ENCODE measurements at places on chromosomes 5 and 9.

GRCh38 chr9:120860083-120860482 lies 16.9 kb downstream of the PHF19 start:
- DNase-seq = no peak

DNA sequence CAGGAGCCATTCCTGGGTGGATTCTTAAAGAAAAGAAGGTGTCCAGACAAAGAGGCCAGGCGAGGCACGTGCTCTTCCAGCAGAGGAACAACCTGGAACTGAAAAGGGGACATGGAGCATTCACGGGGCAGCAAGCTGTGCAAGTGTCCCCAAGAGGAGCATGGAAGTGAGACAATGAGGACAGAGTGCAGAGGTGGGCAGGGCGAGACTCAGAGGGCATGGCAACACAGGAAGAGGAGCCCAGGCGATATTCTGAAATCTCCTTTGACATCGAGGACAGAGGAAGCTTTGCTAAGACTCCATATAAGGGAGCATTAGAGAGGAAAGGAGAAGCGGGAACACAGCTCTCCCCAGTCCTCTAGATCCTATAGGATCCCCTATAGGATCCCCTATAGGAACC lies 29.4 kb upstream of the SPATA31E1 start:
- DNase-seq = no peak

DNA sequence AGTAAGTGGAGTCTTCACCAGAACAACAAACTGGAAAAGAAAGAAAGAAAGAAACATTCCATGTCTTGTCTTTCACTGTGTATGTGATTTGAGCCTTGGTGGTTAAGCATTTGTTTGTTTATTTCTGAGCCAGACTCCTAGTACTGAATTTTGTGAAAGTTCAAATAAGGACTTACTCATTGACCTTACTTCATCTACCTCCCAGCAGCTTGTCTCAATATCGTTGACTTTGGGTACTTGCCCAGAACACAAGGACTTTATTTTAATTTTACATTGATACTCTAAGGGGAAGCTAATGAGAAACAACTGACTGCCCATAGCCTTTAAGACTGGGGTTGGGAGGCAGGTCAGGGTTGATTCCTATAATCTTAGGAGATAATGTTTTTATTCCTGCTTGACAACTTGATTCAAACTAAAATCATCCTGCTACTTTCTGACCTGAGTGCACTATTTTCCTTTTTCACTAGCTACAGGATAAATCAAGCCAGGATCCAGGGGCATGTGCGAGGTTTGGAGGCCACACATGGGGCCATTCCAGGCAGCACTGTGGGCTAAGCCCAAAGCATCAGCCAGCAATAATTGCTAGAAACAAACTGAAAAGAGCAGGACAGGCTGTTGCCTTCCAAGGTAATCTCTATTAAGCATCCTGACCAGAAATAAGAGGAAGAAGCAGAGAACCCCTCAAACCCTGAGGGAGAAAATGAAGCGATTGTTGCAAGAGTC lies 138.9 kb upstream of the RUSC2 start:
- no peak for DNase-seq

DNA sequence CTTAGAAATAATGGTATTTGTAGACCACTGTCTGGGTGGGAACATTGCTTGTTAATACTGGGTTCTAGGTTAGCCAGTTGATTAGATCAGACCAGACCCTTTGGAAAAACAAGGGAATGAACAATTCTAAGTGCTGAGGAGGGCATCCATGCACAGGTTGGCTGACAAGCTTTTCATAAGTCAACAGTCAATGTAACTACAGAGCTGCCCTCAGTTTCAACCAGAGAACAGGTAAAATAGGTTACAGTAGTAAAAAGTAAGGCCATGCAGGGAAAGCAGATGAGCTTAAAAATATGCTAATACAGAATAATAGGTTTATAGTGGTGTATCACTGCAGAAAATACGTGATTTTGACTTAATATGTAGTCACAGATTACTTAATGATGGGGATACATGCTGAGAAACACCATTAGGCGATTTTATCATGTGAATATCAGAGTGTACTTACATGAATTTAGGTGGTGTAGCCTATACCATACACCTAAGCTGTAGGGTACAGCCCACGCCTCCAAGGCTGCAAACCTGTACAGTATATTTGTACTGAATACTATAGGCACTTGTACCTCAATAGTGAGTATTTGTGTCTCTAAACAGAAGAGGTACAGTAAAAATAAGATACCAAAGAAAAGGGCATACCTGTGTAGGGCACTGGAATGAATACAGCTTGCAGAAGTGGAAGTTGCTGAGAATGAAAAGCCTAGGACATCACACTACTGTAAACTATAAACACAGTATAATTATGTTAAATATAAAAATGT lies 6.1 kb upstream of the FGF18 start:
- DNase-seq = no peak

DNA sequence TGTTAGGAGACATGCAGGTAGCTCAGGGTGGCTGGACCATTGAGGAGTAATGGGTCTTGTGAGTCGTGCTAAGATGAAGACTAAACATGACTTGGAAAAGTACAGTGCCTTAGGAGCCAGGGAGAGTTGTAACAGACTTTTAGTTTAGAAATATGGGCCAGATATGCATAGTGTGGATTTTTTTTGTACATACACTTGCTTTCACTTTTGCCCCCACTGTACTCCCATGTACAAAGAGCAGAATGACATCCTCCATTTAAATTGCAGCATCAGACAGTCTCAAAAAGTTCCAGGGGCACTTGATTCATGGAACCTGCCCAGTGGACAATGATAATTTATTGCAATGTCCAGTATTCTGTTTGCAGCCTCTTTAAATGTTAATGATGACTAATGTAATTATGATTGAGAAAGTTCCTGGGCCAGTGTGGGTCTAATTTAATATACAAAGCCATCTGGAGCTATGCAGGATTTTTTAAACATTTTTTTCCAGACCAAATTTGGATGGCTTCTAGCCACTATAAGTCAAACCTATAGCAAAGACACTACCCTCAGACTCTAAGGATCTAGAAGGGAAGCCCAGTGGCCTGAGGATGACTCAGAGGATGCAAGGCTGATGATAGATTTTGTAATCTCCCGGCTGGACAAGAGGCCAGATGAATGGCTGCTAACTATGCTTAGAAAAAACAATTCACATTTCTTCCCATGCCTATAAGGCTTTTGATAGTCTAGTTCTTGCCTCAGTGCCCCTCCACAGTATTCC lies 80.1 kb downstream of the TRPC7 start:
- no peak for DNase-seq

DNA sequence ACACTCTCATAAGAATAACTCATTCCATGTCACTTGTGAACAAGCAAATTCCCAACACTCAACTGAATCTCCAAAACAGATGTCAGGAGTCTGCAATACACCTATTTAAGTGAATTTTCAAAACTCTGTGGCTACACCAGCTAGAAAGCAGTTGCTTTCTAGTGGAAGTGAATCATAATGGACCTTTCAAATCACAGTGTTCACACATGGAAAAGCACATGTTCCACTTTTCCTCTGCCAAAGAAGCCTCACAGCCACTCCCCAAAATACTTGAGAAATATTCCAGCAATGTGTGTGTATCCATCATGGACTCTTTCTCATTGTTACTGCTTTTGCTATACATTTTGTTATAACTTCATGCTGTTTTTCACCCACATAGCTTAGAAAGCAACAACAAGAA lies 17.4 kb downstream of the MARCHF3 start:
- DNase-seq = no peak

GRCh38 chr9:17624571-17624970 lies 45.7 kb downstream of the SH3GL2 start:
- no peak for DNase-seq

- DNase-seq = no peak
These were observed 348.8 kb upstream of the TNC start for GRCh38 chr9:115466756-115467155.

DNA sequence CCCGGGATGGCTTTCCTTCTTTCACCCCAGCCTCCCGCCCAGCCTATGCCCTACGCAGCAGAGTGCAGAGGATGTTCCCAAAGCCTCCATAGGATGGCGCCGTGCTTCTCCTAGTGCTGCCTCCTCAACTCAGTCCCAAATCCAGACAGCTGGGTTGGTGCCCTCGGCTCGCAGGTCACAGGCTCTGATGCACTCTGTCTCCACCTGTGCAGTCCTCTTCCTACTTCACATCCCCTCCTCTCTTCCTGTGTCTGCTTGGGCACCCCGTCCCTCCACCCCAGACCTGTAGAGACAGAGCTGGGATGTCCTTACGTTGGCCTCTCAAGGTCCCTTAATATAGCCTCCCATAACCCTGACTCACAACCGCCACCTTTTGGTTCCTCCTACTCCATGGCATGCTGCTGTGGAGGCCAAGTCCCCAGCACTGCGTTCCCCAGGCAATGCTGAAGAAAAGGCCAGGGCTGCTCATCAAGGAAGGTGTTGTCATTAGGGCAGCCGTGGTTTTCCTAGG lies 314.4 kb downstream of the GADD45G start:
- DNase-seq = peak; percentile 67

DNA sequence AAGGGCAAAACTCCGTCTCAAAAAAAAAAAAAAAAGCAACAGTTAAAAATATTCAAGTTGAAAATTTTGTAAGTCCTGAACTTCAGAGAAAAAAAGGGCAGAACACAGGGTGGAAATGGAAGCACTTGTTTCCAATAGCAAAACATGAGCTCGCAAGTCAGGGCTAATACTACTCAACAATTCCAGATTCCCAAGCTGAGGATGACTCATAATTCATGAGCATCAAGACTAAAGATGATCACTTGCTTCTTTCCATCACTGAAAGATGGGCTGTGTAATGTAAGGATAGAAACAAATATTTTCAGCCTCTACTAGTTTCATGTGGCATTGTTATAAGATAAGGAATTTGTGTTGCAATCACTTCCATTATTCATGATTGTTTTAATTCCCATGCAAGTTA lies 33.5 kb upstream of the FST start:
- no peak for DNase-seq

- DNase-seq = no peak
These were observed 28.4 kb downstream of the PCDHGC5 start for GRCh38 chr5:141517312-141517711.

DNA sequence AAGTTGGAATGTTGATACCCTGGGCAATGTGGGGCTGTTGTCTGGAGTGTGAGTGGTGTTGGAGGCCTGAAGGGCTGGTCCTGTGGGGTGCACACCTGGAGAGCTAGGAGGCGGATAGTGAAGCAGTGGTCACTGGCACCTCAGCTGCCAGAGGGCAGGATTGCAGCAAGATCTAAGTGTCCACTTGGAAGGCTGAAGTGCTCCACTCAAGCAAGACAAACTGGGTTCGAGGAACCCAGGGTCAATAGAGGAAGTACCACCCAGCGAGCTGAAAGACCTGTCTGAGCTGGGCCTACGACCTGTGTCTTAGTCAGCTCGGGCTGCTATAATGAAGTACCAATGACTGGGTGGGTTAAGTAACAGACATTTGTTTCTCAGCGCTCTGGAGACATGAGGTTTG lies 39.7 kb upstream of the TJP2 start:
- peak; percentile 42 for DNase-seq

DNA sequence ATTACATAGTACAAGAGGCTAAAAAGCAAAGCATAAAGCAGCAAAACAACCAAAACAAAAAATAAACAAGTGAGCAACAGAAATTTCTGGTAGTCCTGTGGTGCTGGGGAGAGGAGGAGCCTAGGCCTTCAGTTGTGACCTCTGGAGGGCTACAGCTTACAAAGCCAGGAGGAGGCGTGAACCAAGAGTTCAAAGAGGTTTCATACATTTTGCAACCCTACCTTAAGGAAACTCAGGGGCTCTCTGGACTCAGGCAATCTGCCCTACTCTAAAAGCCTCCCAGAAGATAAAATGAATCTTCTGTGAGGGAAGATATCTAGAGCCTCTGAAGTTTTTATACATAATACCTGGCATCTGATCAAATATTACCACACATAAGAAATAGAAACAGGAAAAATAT lies 187.4 kb downstream of the AGTPBP1 start:
- DNase-seq = no peak

GRCh38 chr5:129114539-129115193 lies 20.1 kb downstream of the ISOC1 start:
- DNase-seq = no peak

DNA sequence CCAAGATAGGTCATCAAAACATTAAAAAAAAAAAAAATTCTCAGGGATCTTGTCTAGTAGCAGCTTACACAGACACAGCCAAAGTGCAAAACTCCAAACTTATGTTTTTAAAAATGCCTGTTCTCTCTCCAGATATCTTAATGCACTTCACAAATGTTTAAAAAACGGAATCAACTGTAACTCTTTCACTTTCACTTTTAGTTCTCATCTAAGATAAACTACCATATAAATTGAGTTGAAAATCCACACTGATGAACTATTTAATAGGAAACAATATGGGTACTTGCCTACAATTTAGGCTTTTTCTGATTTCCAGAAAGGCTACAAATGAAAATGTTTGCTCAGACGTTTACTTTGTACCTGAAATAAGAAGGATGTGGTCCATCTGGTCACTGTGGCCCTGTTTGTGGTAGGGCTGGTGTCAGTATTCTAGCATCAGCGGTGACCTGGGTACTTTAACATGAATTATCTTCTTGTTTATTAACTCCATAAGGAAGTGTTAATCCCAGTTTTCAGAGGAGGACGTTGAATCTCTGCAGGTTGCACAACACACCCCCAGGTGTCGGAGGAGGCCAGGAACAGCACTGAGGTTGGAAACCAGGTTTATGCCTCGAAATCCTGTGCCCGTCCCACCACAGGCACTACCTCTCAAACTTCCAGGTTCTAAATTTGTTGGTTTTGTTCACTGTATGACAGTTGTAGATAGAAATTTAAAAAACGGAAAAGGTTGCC lies 13.3 kb upstream of the LPCAT1 start:
- DNase-seq = no peak

GRCh38 chr9:38024036-38024681 lies 44.9 kb downstream of the SHB start:
- DNase-seq = no peak

- DNase-seq = no peak
These were observed 20.5 kb downstream of the SELENOP start for GRCh38 chr5:42791151-42791550.

- DNase-seq = no peak
These were observed 4.1 kb downstream of the CDK7 start for GRCh38 chr5:69238760-69239251.

- DNase-seq = peak; percentile 53
These were observed 40.9 kb downstream of the AMBP start for GRCh38 chr9:114037249-114037648.

DNA sequence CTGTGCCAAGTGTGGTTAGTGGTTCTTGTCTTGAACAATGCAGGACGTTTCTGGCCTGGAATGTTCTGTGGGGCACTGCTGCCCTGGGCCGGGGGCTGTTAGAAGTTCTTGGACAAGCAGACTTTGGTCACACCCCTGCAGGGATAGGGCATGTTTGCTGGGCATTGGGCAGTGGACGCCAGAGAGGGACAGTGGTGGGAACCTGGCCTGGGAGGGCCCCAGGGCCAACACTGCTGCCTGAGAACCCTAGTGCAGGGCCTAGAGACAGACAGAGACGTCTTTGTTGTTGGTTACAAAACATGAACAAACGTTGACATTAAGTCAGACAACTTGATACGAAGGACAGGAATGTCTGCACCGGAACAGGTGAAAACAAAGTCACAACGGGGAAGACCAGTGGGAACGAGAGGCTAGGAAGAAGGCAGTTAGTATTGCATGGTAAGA lies 57.0 kb downstream of the WNK2 start:
- no peak for DNase-seq
